RWPE2 (cell line): ENCODE measurements at places on chromosomes 7 and 10.
A peak's percentile ranks its signal among the peaks of the same experiment; 100 is the strongest.

- H3K4me1 ChIP-seq: peaks cover 7% of the 10 kb centered on the region
- peaks cover 15% of the 10 kb centered on the region; the same call in 1 of the 2 replicates for H3K36me3 ChIP-seq
- H3K4me3 ChIP-seq: peak overlapping the region; percentile 94
These were observed 659 bp downstream of the OPTN start for GRCh38 chr10:13100349-13101294.

- no peaks in the 10 kb centered on the region for H3K36me3 ChIP-seq
- H3K27ac ChIP-seq: no peak overlapping the region
- no peak for DNase-seq
- H3K27me3 ChIP-seq: no peaks in the 10 kb centered on the region
- no peak overlapping the region for H3K4me3 ChIP-seq
These were observed 1303.0 kb downstream of the GATA3 start for GRCh38 chr10:9357471-9357870.

- no peaks in the 10 kb centered on the region for H3K4me1 ChIP-seq
- no peaks in the 10 kb centered on the region for H3K27me3 ChIP-seq
- DNase-seq: no peak
- no peak overlapping the region for H3K4me3 ChIP-seq
These were observed 164.0 kb downstream of the SLC25A13 start for GRCh38 chr7:96157856-96158255.

DNA sequence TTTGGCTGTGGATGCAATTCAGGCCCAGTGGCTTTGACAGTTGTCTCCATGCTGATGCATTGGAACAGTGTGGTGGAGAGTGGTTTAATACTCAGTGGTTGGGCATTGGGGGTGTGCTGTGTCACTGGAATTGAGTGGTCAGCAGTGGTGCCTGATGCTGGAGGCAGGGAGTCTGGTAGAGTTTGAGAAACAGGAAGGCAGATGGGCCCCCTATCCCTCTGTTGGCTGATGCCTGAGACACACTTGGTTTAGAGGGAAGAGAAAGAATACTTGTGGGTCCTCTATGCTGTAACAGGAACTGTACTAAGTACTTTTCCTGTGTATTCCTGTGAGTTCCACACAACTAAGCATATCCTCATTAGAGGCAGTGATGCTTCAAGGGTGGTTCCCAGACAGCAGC, 55.4 kb downstream of the EEPD1 start:
- no peaks in the 10 kb centered on the region for H3K27me3 ChIP-seq
- H3K36me3 ChIP-seq: no peaks in the 10 kb centered on the region

GRCh38 chr10:108696792-108697477, 1226.4 kb downstream of the XPNPEP1 start:
- H3K36me3 ChIP-seq: no peaks in the 10 kb centered on the region
- DNase-seq: no peak
- no peaks in the 10 kb centered on the region for H3K27me3 ChIP-seq
- no peaks in the 10 kb centered on the region for H3K4me1 ChIP-seq
- H3K4me3 ChIP-seq: no peak overlapping the region
- no peak overlapping the region for H3K27ac ChIP-seq

DNA sequence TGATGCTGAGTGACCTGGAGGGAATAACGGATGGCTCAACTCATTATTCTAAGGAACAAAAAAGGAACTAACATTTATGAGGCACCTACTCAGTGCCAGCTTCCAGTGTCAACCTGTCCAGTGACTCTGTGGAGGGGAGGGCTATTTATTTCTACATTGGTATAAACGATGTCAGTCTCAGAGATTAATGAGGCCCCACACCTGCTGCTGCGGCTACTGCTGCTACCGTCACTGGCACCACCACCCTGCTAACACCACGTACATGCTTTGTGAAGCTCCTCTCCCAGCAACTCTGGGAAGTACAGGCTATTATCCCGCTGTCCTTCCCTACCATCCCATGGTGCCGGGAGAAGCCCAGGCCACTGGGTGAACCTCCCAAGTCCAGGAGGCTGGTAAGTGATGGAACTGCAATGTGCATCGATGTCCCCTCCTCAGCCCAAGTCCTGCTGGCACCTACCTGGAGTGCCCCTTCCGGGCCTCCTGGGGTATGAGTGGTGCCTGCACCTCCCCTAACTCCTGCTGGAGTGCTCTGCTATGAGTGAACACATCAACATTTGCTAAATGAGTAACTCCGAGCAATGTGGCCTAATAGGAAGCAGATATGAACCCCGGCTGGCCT, 101.5 kb downstream of the ARHGAP22 start:
- no peaks in the 10 kb centered on the region for H3K27me3 ChIP-seq
- H3K4me1 ChIP-seq: no peaks in the 10 kb centered on the region
- H3K4me3 ChIP-seq: no peak overlapping the region
- no peaks in the 10 kb centered on the region for H3K36me3 ChIP-seq

DNA sequence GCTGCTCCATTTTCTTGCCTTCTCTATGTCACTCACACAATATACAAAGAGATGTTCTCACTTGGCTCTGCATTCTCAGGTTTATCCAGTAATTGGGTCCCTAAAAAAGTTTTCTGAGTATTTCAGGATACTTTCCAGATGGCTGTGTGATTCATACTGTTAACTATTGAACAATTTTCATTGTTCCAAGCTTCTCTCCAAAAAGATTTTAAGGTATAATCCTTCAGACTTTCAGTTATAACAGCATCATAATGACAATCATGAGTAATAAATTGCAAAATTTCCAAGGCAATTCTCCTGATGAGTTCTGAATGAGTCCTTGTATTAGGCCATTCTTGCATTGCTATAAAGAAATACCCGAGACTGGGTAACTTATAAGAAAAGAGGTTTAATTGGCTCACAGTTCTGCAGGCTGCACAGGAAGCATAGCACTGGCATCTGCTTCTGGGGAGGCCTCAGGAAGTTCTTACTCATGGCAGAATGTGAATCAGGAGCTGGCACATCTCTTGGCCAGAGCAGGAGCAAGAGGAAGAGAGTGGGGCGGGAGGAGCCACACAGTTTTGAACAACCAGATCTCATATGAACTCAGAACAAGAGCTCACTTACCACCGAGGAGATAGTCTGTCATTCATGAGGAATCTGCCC, 148.1 kb downstream of the SLC16A9 start:
- no peak overlapping the region for H3K27ac ChIP-seq
- H3K4me1 ChIP-seq: no peaks in the 10 kb centered on the region
- no peaks in the 10 kb centered on the region for H3K36me3 ChIP-seq
- H3K27me3 ChIP-seq: no peaks in the 10 kb centered on the region

- H3K27me3 ChIP-seq: no peaks in the 10 kb centered on the region
- no peak overlapping the region for H3K27ac ChIP-seq
- no peak for DNase-seq
- H3K36me3 ChIP-seq: no peaks in the 10 kb centered on the region
- no peaks in the 10 kb centered on the region for H3K4me1 ChIP-seq
- no peak overlapping the region for H3K4me3 ChIP-seq
These were observed 29.5 kb upstream of the HYCC1 start for GRCh38 chr7:23043441-23043840.

DNA sequence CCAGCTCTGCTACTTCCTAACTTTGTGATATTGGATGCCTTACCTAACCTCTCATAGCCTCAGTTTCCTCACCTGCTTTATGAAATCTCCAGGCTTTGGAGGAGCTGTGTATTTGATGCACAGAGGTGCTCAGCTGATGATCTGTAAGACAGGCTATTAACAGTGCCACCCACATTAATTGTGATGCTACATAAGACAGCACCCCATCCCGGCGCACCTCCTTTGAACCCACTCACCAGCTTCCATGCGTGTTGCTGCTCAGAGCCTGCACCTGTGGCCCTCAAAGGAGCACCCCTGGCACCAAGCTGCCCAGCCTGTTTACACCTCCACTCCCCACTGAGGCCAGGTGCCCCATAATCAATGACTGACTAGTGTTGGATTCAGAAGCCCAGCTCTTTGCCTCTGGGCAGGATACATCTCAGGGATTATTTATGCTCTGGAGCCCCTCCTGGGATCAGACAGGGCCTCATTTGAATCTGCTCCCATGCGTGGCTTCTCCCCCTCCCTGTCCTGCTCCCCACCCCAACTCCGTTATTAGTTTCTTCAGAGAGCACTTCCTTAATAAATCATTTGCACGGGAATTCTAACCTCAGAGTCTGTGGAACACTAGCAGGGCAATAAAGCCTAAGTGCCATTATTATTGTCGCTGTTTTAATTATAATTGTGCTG, 87.7 kb downstream of the GFRA1 start:
- no peak overlapping the region for H3K27ac ChIP-seq
- peaks cover 3% of the 10 kb centered on the region for H3K27me3 ChIP-seq
- H3K36me3 ChIP-seq: no peaks in the 10 kb centered on the region
- no peak overlapping the region for H3K4me3 ChIP-seq
- no peak for DNase-seq

- peaks cover 2% of the 10 kb centered on the region for H3K27me3 ChIP-seq
- H3K4me1 ChIP-seq: no peaks in the 10 kb centered on the region
- H3K4me3 ChIP-seq: no peak overlapping the region
- H3K36me3 ChIP-seq: no peaks in the 10 kb centered on the region
- no peak overlapping the region for H3K27ac ChIP-seq
- DNase-seq: no peak
These were observed 809.0 kb downstream of the NRG3 start for GRCh38 chr10:82683945-82684344.

- no peak for DNase-seq
- no peaks in the 10 kb centered on the region for H3K27me3 ChIP-seq
- no peak overlapping the region for H3K4me3 ChIP-seq
- H3K27ac ChIP-seq: no peak overlapping the region
- H3K36me3 ChIP-seq: peaks cover 38% of the 10 kb centered on the region
- H3K4me1 ChIP-seq: no peaks in the 10 kb centered on the region
These were observed 37.6 kb downstream of the R3HCC1L start for GRCh38 chr10:98172073-98172472.

DNA sequence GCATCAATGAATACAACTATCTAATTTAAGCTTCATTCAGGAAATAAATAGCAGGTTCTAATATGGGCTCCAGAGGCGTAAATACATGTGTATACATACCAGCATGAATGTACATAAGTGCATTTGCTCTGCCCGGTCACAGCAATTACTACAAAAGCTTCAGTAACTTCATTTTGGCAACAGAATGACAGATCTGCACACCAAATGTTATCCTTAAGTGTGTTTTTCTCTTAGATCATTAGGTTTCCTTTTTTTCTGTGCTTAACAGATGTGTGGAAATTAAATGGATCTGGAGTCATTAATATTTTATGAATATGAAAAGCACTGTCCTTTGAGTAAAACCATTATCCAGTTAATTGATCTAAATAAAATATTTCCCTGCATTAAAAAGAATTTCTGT, 159.0 kb upstream of the MEOX2 start:
- H3K36me3 ChIP-seq: no peaks in the 10 kb centered on the region
- no peak overlapping the region for H3K27ac ChIP-seq
- DNase-seq: no peak
- no peak overlapping the region for H3K4me3 ChIP-seq
- H3K27me3 ChIP-seq: peaks cover 8% of the 10 kb centered on the region

DNA sequence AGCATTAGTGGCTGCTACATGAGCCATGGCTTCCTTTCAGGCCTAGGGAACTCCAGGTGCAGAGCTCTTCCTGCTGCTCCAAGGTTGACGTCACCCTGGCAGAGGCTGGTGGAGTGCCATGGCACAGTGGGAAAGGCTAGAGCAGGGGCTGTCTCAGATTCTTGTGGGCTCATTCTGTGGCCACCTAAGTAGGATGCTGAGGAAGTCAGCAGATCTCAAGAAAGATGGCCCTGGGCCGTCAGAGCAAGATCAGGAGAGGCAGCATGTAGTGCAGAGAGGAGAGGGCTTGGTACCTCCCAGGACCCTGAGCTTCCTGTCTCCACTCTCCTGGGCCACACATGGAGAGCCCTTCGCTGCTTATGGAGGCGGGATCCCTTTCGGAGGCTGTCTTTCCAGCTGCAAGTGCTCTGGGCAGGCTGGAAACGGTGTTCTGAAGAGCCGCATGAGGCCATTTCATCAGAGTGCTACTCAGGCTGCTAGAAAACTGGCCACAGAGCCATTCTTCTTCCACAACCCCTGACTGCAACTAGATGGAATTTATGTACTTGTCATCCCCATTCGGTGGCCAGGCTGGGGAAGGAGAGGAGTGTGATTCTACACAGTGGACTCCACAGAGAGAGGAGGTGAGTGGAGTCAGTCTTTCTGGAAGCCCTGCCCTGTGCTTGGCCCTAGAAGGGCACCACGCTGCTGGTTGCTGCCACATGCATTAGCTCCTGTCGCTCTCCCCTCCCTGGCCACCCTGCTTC, 304.2 kb downstream of the RPS24 start:
- H3K4me3 ChIP-seq: no peak overlapping the region
- H3K4me1 ChIP-seq: no peaks in the 10 kb centered on the region
- no peaks in the 10 kb centered on the region for H3K36me3 ChIP-seq
- H3K27me3 ChIP-seq: peaks cover 10% of the 10 kb centered on the region
- H3K27ac ChIP-seq: no peak overlapping the region
- peak; percentile 18 for DNase-seq

- no peaks in the 10 kb centered on the region for H3K36me3 ChIP-seq
- peaks cover 1% of the 10 kb centered on the region for H3K4me1 ChIP-seq
- no peak for DNase-seq
- H3K4me3 ChIP-seq: no peak overlapping the region
These were observed 151.5 kb downstream of the JAZF1 start for GRCh38 chr7:28029051-28029450.

GRCh38 chr10:7826971-7827370, 8.7 kb downstream of the TAF3 start:
- H3K4me1 ChIP-seq: no peaks in the 10 kb centered on the region
- peaks cover 23% of the 10 kb centered on the region for H3K36me3 ChIP-seq
- H3K27me3 ChIP-seq: no peaks in the 10 kb centered on the region
- no peak overlapping the region for H3K4me3 ChIP-seq
- H3K27ac ChIP-seq: no peak overlapping the region

DNA sequence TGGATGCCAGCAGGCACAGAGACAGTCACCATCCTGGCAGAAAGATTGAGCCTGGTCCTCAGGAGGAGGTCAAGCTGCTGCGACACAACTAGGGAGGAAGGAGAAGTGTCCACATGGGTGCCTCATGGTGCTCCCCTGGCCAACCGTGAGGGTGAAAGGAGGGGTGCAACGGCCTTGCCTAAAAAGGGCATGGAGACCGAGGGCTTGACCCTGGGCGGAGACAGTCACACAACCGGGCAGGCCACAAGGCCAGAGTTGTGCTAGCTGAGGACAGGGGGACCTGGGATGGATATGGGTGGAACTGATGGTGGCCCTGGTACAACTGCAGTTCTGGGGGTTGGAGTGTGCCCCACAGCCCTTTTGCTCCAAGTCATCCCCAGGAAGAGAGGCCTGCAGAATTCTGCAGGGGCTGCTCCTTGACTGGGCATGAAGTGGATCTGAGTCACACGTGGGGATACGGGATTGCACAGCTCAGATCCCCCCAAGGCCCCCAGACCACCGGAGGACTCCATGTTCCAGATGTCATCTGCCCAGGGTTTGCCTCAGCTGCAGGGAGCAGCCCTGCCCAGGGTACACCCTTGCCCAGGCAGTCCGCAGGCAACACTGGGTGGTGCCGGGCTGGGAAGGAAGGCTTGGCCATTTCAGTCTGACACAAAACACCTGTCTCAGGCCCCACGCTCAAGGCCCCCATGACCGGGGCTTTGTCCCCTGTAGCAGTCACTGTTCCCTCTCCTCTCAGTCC, 602.3 kb upstream of the MGMT start:
- no peaks in the 10 kb centered on the region for H3K36me3 ChIP-seq
- H3K27ac ChIP-seq: no peak overlapping the region
- H3K4me3 ChIP-seq: no peak overlapping the region
- H3K4me1 ChIP-seq: no peaks in the 10 kb centered on the region
- no peak for DNase-seq
- H3K27me3 ChIP-seq: no peaks in the 10 kb centered on the region
